CD4-positive, alpha-beta T cell treated with Interleukin-10 for 1 hour (primary cell): ENCODE measurements at places on chromosomes 11 and 22.

GRCh38 chr11:110366291-110366690, 63.5 kb upstream of the FDX1 start:
- DNase-seq, result no peak

DNA sequence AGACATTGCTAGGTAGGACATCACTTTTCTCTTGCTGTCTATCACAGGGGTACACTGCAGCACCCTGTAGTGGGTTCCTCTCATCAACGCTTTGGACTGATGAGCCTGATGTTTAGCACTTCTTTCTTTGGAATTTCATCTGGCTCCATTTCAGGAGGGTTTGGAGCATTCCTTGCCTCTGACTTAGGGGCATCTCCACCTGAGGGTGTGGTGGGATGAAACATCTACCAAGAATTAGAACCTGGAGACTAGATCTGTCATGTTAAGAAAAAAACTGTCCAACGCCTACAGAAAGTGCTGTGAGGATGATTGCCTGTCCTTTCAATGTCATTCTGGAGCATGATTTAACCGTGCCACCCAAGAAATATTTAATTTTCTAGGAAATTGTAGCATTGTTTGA, 648.4 kb downstream of the ETS1 start:
- DNase-seq, result no peak

GRCh38 chr11:67289226-67289650, at the start of gene ANKRD13D:
ANKRD13D (plus strand) TSS chr11:67289303; CDS start chr11:67289461, 158 bp downstream.
- no peak for DNase-seq

DNA sequence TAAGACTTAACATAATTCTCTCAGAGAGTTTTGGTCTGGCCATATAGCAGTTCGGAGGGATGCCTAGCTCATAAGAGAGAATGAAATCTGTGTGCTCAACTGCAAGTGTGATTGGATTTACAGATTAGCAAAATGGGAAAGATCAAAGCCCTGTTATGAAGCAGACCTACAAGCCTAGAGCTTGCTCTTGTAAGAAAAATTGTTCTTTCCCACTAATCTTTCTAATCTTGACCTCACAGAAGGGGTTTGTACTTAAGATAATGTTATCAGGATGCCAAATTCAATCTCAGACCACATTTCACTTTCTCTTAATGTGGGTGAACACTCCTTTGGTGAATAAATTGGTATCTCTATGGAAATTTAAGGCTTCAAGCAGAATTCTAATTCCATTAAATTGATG, 267.2 kb downstream of the RAB38 start:
- no peak for DNase-seq

DNA sequence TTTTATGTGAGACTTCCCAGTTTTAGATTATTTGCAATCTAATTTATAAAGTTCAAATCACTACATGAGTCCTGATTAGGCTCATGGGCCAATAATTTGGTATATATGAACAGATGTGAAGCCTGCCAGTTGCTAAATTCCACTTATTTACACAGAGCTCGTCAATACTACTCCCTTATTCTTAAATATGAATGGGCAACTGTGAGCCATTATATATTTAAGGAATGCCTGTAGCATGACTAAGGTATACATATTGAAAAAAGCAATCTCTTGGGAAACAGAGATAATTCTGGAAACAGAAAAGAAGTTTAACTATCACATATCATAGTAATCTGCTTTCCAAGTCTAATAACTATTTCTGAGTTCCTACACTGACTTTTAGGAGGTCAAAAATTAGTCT, 27.0 kb downstream of the RBMXL2 start:
- no peak for DNase-seq

GRCh38 chr22:38872831-38873248, 824 bp upstream of the CBX6 start:
- DNase-seq, result peak; percentile 17

DNA sequence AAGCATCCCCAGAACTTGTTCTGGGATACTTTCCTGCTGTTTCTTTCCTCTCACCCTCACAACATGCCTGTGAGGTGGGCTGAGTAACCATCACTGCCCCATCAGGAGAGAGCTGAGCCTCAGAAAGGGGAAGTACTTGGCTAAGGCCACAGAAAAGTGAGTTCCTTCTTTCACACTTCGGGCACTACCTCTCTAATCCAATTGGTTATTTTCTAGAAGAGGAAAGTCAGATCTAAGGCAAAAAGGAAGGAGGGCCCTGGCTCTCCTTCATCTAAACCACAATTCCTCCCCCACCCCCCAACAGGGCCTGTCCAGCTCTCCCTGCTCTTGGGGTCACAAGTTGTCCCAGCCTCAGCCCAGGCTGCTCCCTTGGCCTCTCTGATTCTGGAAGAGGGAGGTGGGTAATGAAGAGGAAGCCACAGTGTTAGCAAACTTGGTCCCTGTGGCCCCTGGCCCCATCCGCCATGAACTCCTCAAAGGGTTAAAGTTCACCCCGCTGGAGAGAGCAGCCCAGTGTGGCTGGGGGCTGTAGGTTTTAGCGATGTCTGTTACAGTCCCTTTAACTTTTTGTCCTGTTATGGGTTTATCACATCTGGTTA, 34.0 kb downstream of the SLC22A12 start:
- no peak for DNase-seq

- no peak for DNase-seq
Measured at GRCh38 chr11:107587306-107587979, 3.5 kb upstream of the ELMOD1 start.

DNA sequence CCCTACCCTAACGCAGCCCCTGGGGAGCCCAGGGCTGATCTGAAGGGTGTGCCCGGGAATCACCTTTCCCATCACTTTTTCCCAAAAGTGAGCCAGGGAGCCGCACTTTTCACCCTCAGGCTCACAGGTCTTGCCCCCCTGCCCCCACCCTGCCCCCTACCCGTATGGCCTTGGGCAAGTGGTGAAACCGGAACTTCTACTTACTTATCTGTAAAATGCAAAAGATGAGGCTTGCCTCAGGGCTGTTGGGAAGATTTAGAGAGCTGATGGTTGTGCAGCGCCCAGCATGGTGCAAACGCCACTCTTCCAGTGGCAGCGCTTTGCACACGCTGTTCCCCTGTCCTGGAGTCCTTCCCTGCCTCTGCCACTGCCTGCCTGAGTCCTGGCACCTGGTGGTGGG, 8.0 kb downstream of the SYT12 start:
- DNase-seq, result no peak

GRCh38 chr22:26360169-26360885, 68.7 kb upstream of the ASPHD2 start:
- peak; percentile 73 for DNase-seq

GRCh38 chr11:124725719-124726105, 14.0 kb upstream of the NRGN start:
- no peak for DNase-seq

DNA sequence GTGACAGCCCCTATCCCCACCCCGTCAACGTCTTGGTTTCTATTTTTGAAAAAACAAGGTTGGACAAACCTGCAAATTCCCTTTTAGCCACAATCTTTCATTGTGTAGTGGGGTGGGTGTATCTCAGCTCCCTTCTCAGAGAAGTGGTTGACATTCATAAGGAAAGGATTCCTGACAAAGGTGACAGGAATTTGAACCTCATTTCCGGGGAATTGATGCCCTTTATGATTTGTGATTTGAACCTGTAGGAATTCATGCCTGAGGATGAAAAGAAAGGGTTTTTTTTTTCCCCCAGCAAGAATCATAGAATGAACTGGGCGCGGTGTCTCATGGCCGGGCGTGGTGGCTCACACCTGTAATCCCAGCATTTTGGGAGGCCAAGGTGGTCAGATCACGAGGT, 14.5 kb downstream of the YPEL4 start:
- DNase-seq, result no peak

DNA sequence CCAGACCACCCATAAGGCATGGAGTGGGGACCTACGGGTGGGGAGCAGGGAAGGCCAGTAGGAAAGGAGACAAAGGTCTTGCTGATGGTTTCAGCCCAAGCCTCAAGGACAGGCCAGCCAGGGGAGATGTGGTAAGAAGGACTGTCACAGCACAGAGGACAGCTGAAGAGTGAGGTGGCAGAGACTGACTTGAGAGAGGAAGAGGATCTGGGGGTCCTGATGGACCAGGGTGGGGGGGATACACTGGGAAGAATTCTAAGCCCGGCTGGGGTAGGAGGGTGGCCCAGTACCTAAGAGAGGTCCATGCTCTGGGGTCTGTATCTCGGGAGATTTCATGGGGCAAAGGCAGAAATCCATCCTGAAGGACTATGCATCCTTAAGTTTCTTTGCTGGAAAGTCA, 66.1 kb upstream of the THY1 start:
- DNase-seq, result no peak

DNA sequence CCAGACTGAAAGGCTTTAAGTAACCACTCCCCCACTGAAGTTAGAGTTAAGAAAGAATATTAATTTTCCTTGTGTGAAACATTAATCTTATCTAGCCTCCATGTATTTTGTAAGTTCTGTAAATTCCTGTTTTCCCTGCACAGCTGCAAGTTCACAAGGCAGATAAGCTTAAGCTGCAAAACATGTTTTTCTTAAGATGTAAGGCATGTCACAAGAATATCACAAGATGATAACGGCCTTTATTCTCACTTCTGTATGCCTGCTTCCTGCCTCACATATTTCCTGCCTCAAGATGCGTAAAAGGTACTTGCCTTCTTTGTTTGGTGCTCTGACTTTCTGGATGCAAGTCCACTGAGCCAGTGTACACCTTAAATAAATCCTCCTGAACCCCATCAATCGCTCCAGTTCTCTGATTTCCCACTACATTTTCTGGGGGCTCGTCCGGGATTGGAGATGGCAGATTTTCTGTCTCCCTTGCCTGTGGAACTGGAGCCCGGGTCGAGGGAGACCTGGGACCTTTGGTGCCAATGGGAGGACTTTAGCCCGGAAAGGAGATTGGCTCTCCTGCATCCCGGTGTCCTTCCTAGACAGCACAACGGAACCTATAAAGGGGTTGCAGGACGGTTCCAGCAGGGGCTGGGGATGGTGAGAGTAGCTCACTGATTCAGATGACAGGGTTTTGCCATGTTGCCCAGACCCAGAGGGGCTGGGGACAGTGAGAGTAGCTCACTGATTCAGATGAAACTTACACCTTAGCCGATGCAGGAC, 30.2 kb downstream of the PPARA start:
- DNase-seq, result no peak

GRCh38 chr11:36388951-36389350, 92.9 kb downstream of the PRR5L start:
- DNase-seq, result no peak

- DNase-seq, result no peak
Measured at GRCh38 chr22:29431986-29432385, 6.4 kb upstream of the RFPL1 start.

DNA sequence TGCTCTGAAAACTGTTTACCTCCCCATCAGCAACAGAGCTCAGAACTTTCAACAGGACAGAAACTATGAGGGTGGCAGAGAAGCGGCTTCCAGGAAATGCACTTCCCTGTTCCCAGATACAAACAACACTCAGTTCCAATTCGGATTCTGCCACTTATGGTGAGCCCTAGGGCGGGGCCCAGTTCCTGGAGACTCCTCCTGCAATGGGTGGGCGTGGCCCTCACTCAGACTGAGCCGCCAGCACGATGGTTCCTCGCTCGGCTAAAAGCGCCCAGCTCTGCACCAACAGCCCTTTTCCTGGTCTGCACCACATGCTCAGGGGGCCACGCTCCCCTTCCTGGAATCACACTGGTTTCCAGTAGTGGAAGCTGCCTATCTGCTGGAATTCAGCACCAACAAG, 314.1 kb downstream of the CTTN start:
- no peak for DNase-seq

GRCh38 chr11:1862588-1863351, 9.9 kb downstream of the LSP1 start:
- DNase-seq, result no peak

GRCh38 chr11:125279676-125280418, 115.3 kb downstream of the PKNOX2 start:
- no peak for DNase-seq

DNA sequence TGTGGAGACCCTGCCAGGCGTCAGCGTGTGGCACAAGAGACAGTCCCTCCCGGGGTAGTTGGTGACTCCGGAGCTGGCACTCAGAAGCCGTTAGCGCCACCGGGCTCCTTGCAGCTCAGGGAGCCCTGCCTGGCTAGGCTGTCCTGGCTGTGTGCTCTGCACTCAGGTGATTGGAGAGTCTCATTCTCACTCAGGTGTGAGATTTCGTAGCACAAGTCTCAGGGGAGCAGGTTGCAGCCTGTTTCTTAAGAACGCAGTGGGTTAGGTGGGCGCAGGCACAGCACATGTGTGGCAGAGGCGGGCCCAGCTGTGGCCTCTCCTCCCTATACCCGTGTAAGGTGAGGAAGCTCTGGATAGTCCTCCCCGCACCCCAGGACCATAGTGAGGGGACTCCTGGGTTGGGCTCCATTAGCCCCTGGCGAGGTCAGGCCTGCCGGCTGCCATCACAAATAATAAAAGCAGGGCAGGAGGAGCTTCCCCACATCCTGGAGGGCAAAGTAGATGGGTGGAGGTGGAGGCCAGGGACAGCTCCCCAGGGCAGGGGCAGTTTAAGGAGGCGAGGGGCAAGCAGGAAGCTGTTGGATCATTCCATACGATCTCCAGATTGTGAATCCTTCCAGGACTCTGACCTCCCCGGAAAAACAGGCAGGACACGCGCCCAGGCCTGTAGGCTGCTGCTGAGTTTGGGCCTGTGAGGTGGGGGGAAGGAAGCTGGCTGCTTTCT, 39.4 kb downstream of the SBF1 start:
- DNase-seq, result no peak

DNA sequence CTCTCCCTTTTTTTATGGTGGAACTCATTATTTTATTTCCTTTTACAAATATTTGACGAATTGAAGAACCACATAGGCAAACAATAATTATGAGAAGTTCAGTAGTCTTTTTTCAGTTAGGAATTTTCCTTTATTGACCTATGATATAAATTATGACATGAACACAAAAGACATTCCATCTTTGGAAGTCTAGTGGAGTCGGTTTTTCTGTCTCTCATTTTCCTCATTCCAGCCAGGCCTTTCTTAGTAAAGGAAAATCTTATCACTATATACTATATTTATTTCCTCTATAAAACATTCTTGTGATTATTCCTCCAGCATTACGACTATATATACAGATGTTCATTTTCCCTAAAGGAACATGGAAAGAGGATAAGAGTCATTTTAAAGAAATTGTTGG, 1046.1 kb downstream of the DLG2 start:
- DNase-seq, result no peak

- DNase-seq, result no peak
Measured at GRCh38 chr22:49487950-49488349, 339.7 kb downstream of the BRD1 start.

- no peak for DNase-seq
Measured at GRCh38 chr11:4183410-4184057, 88.9 kb downstream of the RRM1 start.
